ENCODE measurements at places on chromosomes 16 and 17.
A peak's percentile ranks its signal among the peaks of the same experiment; 100 is the strongest.

DNA sequence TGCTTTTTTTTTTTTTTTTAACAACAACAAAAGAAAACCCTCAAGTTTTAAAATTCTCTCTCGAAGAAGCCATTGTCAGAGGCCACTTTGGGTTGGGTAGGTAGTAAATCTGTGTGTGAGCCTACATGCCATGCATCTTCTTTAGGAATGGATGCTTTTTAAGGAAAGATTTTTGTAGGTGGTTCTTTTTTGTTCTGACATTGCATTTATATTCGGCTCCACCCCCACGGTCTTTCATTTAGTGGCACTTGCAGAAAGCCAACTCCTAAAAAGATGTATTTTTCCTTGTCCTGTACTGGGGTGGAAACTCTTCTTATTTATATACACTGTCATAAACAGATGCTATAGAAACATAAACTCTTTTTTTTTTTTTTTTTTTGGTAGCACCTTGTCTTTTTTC lies 35.1 kb downstream of the KCNJ2 start:
- no peak for DNase-seq

- DNase-seq = peak; percentile 51
These were observed 17.3 kb downstream of the BAHCC1 start for GRCh38 chr17:81412490-81413093.

DNA sequence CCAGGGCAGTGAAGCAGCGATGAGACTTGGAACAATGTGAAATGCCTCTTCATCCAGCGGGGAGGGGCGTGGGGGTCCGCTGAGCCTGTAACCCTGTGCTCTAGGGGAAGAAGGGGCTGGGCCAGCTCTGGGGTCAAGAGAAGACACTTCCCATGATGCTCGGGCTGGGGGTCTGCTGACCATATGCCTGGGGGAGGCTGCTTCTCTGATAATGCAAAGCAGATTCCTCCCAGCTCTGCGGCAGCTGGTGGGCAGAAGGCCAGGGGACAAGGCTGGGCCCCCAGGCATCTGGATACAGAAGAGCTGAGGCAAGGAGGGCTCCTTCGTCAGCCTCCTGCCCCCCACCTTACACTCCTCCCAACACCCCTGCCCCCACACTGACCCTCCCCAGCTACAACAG lies 24.7 kb downstream of the NGFR start:
- no peak for DNase-seq

GRCh38 chr16:56343661-56344517 lies 81.5 kb downstream of the AMFR start:
- no peak for DNase-seq

DNA sequence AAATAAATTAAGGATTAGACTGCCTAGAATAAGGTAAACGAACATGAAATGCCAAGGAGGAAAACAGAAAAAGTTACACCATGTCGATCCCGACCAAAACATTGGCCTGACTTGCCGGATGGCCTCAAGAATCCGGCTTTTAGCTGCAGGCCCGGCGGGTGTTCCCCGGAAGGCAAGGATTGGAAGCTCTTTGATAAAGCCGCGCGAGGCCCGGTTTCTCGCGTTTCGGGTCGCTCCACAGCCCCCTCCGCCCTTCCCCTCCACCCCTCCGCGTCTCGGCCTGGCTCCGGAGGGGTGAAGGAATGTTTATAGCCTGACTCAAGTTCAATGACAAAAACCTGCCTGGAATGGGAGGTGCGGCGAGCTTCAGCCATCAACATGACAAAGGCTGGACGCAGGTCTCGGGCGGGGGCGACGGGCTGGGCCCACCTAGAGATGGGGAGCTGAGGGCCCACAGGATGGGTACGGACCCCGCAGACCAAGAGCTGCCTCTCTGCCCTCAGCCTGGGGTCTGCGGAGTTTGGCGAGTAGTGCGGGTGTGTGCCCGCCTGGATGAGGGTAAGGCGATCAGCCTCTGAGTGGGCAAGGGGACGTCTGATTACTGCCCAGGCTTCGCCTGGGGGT lies 2.6 kb downstream of the PRAC1 start:
- peak; percentile 53 for DNase-seq

DNA sequence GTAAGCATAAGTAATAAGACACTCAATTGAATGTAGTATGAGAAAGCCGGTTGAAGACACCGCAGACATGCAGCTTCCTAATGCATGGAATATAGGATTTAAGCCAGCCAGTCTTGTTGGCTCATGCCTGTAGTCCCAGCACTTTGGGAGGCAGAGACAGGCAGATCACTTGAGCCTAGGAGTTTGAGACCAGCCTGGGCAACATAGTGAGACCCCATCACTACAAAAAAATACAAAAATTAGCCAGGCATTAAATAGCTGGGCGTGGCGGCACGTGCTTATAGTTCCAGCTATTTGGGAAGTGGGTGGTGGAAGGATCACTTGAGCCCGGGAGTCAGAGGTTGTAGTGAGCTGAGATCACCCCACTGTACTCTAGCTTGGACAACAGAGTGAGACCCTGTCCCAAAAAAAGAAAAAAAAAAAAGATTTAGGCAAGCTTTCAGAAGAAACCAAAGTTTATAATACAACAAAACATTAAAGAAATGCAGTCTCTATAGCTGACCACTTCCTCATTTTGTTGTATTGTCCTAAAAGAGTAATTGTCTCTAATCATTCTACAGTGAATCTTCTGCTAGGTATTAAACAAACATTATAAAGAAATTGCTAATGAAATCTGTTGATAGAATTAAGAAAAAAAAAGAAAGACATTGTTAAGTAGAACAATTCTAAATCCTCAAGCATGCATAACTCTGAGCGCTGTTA lies 68.6 kb upstream of the KIFC3 start:
- DNase-seq = no peak

DNA sequence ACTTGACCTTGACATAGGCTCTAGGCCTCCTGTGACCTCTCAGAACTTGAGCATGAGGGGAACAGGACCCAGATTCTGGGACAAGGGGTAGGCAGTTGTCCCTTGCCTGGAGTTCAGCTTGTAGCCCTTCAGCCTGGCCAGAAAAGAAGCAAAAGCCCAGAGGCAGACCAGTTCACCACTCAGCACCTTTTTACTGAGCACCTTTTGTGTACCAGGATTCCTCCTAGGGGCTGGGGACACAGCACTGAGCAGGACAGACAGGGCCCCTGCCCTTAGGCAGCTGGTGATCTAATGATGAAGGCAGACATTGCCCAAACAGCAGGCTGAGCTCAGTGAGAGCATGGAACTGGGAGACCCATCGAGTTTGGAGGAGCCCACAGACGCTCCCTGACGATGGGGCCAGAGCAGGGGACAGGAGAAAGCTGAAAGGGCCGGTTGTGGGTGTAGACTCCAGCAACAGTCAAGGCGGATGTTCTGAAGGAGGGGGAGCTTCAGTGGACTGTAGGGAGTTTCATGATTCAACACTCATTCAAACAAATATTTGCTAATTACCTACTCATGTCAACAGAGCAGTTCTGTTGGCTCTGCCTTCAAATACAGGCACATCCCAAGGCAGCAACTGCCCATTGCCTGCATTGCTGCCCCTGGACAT lies 32.0 kb downstream of the SBK1 start:
- DNase-seq = no peak

GRCh38 chr17:74389937-74390679 lies 22.8 kb downstream of the GPR142 start:
- DNase-seq = no peak

DNA sequence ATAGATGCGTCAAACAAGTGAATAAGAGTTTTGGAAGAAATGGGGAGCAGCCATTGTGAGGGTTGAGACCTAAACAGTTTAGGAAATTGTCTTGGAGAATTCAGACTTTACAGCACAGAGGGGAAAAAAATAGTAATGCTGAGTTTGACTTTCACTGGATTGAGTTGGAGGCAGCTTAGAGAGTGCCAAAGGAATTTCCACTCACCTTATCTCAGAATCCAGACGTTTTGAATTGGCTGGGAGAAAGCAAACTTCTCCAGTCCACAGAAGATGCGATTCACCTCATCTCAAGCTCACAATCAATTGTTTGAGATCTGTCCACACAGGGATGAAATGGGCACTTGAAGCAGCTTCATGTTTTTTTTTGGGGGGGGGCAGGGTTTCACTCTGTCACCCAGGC lies 663.5 kb upstream of the SALL1 start:
- no peak for DNase-seq

DNA sequence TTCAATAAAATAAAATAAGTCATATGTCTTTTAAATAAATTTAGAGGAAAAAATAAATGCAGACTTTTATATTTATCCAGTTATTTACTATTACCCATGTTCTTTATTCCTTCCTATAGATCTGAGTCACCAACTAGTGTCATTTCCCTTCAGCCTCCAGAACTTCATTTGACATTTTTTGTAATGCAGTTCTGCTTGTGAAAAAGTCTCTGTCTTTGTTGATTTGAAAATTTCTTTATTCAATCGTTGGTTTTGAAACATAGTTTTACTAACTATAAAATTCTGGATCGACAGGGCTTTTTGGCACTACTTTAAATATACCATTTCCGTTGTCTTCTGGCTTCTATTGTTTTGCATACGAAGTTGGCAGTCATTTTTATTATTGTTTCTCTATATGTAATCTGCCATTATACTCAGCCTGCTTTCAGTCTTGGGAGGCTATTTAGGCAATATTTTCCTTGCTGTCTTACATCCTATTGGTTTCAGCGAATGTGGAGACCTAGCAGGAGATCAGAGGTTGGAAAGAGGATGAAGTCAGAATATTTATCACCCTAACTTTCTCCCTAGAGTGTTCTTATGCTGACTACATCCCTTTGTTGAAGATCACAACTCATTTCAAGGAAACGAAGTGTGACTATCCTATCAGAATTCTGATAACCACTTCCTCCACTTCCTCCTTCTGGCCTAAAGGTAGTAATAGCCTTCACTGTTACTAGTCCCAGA lies 42.0 kb upstream of the SLC6A2 start:
- DNase-seq = no peak

DNA sequence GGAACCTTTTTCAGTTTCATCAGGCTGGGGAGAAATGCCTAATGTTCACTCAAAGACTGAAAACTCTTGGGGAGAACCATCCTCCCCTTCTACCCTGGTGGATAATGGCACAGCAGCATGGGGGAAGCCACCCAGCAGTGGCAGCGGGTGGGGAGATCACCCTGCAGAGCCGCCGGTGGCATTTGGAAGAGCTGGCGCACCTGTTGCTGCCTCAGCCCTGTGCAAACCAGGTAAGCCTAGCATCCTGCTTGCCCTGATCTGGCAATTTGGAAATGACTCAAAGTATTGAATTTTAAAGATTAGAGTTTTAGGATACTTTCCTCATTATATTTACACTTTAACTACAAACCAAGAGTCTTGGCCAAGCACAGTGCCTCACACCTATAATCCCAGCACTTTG lies 63.8 kb downstream of the TMC6 start:
- no peak for DNase-seq

DNA sequence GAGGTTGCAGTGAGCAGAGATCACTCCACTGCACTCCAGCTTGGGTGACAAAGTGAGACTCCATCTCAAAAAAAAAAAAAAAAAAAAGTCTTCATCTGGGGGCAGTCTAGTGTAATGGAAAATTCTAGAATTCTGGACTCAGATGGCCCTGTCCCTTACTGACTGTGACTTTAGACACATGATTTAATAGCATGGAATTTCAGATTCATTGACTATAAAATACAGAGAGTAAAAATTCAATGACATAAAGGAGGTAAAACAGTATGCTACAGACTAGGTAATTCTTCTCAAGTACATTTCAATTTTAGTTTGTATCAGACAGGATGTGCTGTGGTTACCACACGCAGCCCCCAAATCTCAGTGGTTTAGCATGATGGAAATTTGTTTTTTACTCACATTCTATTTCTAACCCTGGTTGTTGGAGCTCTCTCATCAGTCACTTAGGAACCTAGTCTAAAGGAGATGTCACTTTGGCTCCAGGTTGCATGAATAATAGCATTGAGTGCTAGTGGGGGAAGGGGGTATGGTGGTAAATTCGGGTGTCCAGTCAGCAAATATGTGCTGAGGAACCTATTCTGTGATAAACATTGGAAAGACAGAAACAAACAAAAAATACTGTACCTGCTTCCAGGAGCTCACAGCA lies 444.0 kb downstream of the XYLT1 start:
- DNase-seq = no peak

GRCh38 chr16:12544477-12545296 lies 259.0 kb downstream of the CPPED1 start:
- DNase-seq = no peak

- no peak for DNase-seq
These were observed 7.3 kb downstream of the MILR1 start for GRCh38 chr17:64455993-64456885.

GRCh38 chr17:40150276-40150675 lies 9.9 kb downstream of the CASC3 start:
- DNase-seq = no peak

- no peak for DNase-seq
These were observed 25.1 kb downstream of the ALDH3A2 start for GRCh38 chr17:19673623-19674022.

GRCh38 chr16:51508490-51509212 lies 357.6 kb upstream of the SALL1 start:
- peak; percentile 44 for DNase-seq

DNA sequence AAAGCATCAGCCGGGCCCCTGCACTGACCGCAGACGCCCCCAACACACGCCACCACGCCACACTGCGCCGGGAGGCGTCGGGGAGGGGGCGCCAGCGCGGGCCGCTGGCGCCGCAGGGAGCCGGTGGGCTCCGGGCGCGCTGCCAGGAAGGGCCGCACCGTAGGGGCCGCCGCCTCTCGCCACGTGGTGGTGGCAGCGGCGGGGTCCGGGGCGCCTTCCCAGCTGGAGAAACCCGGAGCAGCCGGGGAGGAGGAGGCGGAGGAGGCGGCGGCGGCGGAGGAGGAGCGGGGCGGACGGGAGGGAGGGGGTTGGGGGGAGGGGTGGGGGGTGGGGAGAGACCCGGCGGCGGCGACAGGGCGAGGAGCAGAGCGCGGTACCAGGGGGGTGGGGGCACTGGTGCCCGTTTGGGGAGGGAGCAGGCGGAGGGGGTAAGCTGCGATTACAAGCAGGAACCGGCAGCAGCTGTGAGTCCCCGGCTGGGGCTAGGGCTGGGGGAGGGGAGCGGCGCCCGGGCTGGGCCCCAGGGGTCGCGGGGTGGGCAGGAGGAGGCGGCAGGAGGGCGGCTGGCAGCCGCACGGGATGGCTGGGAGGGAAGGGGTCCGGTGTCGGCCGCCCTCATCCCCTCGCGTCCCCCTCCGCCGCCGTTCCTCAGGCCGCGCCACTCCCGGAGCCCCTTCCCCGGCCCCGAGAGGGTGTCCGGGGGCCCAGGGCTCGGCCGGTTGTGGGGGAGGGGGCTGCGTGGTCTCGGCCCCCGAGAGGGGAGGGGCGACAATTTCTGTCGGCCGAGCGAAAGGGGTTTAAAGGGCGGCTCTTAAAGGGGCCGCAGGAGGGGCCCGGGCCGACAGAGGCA lies at the start of gene TBKBP1:
TBKBP1 (plus strand) TSS at position 431 of the 850 bp plus-strand sequence. CDS start 1,952 bp downstream, outside the sequence.
- DNase-seq = peak; percentile 73
